HFFc6 (cell line): ENCODE measurements at places on chromosomes 4 and X. TPM values are rescaled to one million over a fixed set of nuclear protein-coding genes. Genes with fewer than 3 reads are reported as not detected.
A peak's percentile ranks its signal among the peaks of the same experiment; 100 is the strongest.

- DNase-seq: peak; percentile 94
Observed at GRCh38 chr4:40579983-40580382, 49.7 kb downstream of the RBM47 start.

GRCh38 chrX:131918839-131919238 is 104.3 kb upstream of the STK26 start:
- DNase-seq: no peak

GRCh38 chr4:107599841-107600240 is 120.2 kb downstream of the PAPSS1 start:
- DNase-seq: no peak

- DNase-seq: no peak
Observed at GRCh38 chr4:85154591-85154990, 188.1 kb upstream of the WDFY3 start.

- DNase-seq: peak; percentile 55
Observed at GRCh38 chr4:121717680-121718237, 21.0 kb upstream of the ANXA5 start.

GRCh38 chrX:129523079-129523911 is at the start of gene SMARCA1:
Gene SMARCA1, minus strand, starts transcription at chrX:129523490. Its CDS starts 120 bp downstream, at chrX:129523370.
- peak; percentile 26 for DNase-seq

DNA sequence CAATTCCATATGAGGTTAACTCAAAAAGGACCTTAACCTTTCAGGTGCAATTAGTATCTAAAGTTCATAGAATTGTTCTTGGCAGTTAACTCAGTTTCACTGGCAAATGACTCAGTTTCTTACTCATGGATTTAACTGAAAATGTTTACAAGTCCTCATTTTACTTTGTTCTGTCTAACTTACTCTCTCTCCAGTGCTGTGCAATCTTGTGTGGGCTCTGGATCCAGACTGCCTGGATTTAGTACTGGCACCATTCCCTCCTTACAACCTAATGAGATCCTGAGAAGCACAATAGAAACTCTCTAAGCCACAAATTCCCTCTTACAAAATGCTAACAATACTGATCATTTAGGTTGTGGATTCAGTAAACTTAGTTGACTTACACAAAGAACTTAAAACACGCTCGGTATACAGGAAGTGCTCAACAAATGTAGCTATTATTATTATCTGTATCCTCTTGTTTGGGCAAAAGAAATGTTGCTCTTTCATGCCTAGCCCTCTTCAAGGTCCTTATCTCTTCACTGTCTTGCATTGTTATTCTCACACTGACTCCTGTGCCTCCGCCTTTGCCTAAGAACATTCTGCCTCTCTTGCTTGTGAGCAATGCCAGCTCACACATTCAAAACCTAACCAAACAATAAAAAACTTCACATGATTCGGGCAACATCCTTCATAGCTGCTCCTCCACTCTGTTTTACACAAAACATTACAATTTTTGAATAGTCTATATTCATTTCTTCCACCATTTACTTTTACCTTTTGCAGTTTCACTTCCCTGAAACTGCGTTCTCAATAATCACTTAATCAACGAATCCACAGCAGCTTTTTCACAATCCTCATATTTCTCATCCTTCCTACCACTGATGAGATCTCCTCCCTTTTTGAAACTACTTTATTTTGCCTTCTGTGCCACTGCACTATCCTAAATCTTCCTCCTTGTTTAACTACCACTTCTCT is 91.8 kb downstream of the PDE5A start:
- DNase-seq: peak; percentile 43

GRCh38 chrX:131854581-131854980 is 168.5 kb upstream of the STK26 start:
- DNase-seq: no peak

DNA sequence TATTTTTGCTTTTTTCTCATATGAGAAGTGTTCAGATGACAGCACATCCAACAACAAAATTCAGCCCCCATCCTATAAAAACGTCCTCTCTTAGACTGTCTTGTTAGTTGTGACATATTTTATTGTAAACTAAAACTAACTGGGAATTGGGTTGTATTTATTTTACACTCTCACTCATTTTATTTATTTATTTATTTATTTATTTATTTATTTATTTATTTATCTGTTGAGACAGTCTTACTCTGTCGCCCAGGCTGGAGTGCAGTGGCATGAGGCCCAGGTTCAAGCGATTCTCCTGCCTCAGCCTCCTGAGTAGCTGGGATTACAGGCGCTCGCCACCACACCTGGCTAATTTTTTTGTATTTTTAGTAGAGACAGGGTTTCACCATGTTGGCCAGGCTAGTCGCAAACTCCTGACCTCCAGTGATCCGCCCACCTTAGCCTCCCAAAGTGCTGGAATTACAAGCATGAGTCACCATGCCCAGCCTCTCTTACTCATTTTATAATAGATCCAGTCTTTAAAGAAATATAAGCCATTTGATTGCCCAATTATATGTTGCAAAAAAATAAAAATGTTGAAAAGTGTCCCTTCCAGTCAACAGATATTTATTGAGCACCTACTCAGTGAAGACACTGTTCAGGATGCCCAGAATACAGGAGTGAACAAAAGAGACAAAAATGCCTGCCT is 44.6 kb downstream of the PALLD start:
- DNase-seq: peak; percentile 76

DNA sequence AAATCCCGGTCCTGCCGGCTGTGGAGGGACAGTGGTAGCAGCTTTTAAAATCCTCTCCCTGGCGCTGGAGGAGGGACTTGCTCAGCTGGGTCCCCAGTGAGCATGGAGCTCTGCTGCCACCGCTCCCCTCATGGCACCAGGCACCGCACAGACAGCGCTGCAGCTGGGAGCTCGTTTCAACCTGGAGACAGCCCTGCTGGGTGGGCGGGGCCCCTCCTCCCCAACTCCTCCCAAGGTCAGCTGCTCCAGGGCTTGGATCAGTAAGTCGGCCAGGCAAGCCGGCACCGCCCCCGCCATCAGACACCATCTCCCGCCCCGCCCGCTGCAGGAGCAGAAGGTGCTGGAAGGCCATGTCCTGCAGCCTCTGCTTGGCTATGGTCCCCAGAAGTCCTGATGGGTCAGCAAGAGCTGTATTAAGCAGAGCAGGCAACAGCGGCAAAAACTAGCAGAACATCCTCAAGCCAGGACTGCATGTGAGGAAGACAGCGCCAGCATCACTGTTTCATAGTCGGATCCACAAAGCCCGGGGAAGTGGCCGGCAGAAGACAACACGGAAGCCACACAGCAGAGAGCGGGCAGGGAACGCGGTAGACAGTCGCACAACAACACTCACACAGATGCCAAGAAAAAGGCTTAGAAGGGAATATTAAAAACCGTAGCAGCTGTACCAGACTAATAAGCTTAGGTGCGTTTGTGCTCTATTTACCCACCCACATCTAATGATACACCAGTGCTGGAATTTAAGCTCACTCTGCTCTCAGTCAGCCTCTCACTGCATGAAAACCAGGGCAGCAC is 16.2 kb downstream of the ZFYVE28 start:
- peak; percentile 24 for DNase-seq

DNA sequence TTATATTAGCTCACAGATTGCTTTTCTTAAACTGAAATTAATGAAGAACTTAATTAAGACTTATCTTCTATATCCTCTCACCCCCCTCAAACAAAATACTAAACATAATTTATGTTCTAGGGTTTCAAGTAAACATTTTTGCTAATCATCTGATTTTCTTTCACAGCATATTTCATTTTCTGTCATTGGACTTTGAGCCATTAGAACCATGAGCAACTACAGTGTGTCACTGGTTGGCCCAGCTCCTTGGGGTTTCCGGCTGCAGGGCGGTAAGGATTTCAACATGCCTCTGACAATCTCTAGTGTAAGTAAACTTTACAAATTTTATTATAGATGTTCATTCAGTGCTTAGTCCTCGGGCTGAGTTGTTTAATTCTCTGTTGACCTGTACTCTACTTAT is 3.3 kb downstream of the PDLIM5 start:
- peak; percentile 75 for DNase-seq

NAT8L gene
- total RNA-seq: 0.10 to 0.18 TPM in 2 of 3 replicates, not detected in the other

CNGA2 gene
- not detected in 3 replicates for total RNA-seq

FSTL5 gene
- total RNA-seq: not detected in 3 replicates

DACH2 gene
- not detected in 3 replicates for total RNA-seq

SPANXN2 gene
- not detected in 3 replicates for total RNA-seq

PHOX2B gene
- total RNA-seq: not detected in 2 replicates
